Amygdala (tissue), 56 donors: ENCODE measurements at places on chromosomes 13 and 19.

- DNase-seq = no peak
Measured at GRCh38 chr13:20160306-20161274, at the start of gene GJA3. GJA3 (minus strand) TSS chr13:20161052; CDS start chr13:20143288, 17,764 bp downstream.

DNA sequence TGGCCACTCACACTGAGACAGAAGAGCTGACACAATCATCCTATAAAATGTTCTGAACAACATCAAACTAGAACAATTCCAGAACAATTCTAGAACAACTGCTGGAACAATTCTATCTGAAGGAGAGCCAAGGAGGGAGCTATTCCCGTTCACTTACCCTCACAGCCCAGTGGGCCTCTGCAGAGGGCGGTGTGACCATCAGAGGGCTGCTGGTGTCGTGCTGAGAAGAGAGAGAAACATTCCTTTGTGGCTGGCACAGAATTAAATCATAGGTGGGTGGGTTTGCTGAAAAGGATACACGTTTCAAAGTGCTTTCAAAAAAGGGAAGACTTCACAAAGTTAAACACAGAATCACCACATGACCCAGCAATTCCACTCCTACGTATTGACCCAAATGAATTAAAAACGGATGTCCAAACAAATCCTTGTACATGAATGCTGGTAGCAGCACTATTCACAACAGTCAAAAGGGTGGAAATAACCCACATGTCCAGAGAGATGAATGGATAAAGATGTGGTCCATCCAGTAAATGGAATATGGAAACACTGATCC, 34.9 kb downstream of the EPS15L1 start:
- DNase-seq = no peak

DNA sequence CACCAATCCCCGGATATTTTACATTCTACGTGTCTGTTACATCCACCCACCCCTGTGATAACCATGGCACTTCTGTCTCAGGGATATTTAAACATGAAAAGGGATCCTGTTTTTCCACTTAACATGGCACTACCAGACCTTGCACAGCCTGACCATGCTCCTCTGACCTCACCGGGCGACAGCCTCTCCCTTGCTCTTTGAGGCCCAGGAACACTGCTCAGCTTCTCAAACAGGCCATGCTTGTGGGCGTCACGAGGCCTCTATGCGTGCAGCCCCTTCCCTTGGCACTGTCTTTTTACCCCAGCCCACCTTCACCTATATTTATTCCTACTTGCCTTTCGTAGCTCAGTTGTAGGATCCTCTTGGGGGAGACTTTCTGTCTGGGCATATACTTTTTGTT, 385.6 kb downstream of the UQCRFS1 start:
- no peak for DNase-seq

DNA sequence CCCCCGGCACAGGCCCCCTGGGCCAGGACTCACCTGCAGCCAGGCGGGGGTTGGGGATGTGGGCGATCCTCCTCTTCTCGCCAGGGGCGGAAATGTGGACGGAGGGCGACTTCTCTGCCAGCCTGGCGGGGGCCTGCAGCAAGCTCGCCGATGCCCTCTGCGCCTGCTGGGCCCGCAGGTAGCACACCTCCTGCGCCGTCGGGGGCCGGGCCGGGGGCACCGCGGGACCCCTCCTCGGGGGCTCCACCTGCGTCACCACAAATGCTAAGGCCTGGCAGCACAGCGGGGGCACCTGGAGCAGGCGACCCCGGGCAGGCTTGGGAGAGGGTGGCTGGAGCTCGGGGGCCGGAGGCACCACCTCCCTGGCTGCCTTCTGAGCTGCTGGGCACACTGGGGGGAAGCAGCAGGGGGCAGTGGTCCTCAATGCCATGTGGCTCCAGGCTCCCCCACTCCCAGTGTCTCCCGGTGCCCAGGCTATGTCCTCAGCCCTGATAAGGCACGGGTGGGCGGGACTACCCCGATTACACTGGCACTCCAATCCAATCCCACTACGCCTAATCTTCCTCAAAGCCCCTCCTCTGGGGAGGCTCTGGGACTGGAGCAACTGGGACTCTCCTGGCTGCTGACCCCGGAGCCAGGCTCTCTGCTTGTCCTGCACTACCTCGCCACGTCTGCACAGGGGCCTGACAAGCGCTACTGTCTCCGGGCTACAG, 11.6 kb upstream of the ATP8B3 start:
- DNase-seq = no peak

DNA sequence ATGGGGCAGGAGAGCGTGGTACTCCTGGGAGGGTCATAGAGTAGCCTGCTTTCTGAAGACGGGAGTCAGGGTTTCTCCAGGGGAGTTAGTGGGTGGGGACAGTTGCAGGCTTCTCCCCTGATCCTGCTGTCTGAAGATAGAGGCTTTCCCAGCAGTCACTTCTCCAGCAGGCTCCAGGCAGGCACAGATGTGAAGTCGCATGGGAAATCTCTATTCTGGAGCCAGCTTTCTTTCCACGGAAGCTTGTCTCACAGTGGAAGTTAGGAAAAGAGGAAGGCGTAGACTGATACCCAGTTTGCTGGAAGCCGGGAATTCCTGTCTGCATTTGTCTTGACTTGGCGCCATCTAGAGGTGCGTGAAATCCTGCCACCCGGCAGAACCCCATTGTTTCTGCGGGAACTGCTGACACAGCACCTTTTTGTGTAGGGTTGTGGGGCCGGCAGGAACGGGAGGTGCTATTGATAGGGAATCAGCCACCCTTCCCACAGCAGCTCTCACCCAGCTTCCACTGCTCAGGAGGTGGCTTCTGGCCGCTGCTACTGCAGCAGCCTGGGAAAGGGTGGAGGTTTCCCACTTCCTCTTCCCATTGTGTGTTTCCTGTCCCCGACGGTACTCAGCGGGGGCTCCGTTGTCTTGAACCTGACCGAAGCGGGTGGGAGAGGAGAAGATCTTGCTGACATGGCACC, 28.5 kb upstream of the NPAS1 start:
- peak; percentile 80 for DNase-seq

DNA sequence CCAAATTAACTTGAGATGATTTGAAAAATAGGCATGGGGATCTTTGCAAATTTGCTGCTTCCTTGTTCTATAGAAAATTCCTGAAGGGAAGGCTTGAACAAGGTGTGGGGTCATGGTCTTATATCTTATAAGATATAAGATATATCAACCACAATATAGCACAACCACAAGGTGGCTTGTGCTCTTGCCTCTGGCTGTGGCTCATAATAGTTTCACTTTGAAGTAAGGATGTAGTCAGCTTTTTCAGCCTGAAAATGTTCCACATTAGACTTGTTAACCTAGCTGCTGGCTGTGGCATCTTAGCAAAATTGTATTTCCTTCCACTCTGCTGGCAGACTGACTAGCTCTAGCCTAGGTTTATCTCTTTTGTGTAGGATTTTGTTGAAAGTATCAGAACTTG, 169.7 kb downstream of the KLF5 start:
- no peak for DNase-seq

GRCh38 chr19:12113121-12113520, 27.0 kb downstream of the ZNF20 start:
- DNase-seq = no peak

DNA sequence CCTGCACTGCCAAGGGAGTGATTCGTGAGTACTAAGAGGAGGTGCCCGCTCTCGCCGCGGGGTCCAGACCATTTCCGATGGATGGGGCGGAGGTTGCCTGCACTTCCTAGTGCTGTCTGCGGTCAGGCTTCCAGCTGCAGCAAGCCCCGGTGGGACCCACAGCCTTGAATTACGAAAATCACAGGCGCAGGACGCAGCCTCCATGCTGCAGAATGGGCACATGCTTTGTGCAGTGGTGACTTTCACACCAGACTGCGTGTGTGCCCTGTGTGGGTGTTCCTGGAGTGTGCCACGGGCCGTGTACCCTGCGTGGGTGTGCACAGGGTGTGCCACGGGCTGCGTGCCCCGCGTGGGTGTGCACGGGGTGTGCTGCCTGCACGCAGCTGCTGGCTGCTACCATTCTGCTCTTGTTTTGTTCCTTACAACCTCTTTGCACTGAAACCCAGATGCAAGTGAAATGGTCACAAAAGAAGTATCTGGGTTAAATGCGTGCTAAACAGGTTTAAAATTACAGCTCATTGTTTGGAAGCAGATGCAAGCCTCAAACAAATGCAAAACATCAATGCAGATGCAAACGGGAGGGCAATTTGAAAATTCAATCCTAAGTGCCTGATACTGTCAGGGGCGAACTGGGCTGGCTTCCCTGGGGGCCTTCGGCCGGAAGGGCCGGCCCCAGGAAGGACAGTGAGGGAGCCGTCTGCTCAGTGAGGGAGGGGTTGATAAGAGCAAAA, 221.2 kb upstream of the SOX1 start:
- DNase-seq = no peak

DNA sequence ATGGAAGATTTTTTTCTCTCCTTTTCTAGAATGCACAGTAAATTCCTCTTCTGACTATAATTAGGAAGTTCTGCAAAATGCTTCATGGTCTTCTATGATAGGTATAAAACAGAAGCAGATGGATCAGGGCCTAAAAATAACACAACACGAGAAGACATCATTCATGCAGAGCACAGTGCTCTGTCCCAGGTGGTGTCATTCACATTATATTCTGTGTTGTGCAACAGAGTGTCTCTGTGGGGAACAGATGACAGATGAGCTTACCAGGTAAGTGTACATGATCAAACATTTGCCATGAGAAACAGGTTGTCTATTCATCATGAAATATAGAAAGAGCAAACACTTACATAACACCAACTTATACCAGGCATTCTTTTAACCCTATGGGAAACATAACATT, 288.3 kb downstream of the KCTD12 start:
- no peak for DNase-seq

- DNase-seq = no peak
Measured at GRCh38 chr19:54803410-54803809, at the start of gene KIR2DL4. KIR2DL4 (plus strand) TSS chr19:54803610; CDS start chr19:54803652, 42 bp downstream.

DNA sequence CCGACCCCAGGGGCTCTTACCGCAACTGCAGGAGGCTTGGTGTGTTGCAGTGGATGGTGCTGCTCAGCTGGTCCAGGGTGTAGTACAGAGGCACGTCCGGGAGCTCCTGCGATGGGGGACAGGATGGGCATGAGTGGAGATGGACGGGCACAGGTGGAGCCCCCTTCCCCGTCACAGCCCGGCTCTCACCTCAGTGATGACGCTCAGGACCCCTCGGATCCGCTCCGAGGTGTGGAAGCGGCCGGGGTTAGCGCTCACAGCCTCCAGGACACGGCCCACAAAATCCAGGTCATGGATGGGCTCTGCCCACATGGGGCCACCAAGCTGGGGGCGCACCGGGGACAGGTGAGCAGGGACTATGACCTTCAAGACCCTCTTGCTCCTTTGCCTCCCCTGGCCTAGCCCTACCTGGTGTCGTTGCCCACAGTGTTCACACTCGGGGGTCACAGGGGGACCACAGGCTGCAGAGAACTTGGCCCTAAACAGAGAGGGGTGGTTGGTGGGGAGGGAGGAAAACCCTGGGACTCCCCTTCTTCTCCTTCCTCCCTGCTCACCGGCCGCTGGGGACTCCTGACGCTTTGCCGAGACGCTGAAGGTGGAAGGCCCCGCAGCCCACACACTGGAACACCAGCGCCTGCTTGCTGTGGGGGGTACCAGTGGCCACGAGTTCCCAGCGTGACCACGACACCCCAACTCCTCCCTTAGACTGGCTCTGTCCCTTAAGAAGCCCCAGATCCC, 6.9 kb upstream of the LYL1 start:
- DNase-seq = no peak

- DNase-seq = no peak
Measured at GRCh38 chr19:17824339-17824738, 3.0 kb upstream of the INSL3 start.

GRCh38 chr19:40604647-40605215, 3.6 kb downstream of the LTBP4 start:
- no peak for DNase-seq

GRCh38 chr13:25827831-25828465, 223.9 kb downstream of the SHISA2 start:
- no peak for DNase-seq

- DNase-seq = no peak
Measured at GRCh38 chr19:18107235-18107634, 9.7 kb downstream of the MAST3 start.

GRCh38 chr19:34265221-34265650, 10.9 kb downstream of the GARRE1 start:
- DNase-seq = no peak

DNA sequence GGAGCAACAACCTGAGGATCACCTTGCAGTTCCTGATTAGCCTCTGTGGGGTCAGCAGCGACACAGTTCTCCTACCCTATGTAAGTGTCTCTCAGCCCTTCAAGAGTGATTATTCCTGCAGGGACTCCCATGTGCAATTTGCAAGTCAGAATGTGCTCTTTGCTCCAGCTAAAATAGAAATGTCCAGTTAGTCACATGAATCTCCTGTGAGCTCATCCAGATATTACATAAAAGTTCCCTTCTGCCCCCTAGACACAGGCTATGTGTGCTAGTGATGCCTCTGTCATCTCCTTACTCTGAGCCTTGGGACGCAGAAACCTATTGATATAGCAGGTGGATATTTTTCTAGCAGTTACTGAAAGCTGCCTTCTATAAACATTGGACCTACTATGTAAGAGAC, 105.5 kb downstream of the ZAR1L start:
- no peak for DNase-seq

GRCh38 chr19:53865918-53866864, 1.5 kb upstream of the MYADM start:
- DNase-seq = no peak
